Sigmoid colon (tissue), 7 donors: ENCODE measurements at places on chromosomes 4 and X. TPM values are rescaled to one million over a fixed set of nuclear protein-coding genes. Genes with fewer than 3 reads are reported as not detected.

Gene ADRA2C
- 5.2 TPM for total RNA-seq

DNA sequence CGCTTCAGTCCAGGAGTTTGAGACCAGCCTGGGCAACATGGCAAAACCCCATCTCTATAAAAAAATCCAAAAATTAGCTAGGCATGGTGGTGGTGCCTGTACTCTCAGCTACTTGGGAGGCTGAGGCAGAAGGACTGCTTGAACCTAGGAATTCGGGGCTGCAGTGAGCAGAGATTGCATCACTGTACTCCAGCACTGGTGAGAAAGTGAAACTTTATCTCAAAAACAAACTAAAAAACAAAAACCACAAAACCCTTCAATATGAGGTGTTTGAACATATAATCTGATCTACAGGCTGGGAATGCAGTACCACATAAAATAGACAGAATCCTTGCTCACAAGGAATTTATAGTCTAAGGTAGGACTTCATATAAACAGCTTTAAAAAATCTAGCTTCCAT is 103.9 kb downstream of the PDS5A start:
- DNase-seq: no peak

DNA sequence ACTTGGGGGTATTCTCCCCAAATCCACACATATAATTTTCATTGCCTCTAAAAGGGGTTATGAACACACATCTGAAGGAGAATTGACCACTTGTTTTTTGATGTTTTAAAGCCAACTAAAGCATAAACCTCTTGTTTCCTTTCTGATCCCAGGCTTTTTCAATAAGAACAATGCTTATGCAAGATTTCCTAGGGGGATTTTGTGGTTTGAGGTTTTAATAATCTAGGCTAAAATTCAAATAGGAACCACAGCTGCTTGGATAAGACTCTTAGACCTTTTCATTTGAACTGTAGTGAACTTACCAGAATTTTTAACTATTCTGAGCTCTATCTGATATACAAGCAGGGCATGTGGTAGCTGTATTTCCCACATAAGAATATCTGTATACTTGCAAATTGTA is 651.1 kb downstream of the ANKRD50 start:
- no peak for DNase-seq

DNA sequence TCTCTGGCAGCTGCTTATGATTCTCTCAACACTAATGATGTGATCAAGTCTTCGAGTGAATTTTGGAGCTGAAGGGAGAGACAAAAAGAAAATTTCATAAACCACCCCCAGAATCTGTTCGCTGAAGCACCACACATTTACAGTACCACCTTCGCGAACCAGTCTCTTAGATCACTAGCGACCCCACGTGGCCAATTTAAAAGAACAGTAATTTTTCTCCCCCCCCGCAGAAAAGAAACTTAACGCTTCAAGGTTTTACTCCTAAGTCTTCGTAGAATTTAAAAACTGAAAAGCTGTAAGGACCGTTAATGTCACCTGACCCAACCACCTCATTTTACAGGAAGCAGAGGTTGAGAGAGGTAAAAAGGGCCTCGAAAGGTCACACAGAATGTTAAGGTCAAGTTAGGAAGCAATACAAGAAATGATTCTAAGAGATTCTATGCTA is 187.5 kb downstream of the QDPR start:
- no peak for DNase-seq

GRCh38 chr4:4427121-4427870 is 40.4 kb downstream of the NSG1 start:
- DNase-seq: peak; percentile 51

GRCh38 chr4:6778435-6778834 is 4.1 kb upstream of the KIAA0232 start:
- DNase-seq: no peak

- DNase-seq: no peak
These were observed 38.2 kb upstream of the TMPRSS11B start for GRCh38 chr4:68283714-68284113.

DNA sequence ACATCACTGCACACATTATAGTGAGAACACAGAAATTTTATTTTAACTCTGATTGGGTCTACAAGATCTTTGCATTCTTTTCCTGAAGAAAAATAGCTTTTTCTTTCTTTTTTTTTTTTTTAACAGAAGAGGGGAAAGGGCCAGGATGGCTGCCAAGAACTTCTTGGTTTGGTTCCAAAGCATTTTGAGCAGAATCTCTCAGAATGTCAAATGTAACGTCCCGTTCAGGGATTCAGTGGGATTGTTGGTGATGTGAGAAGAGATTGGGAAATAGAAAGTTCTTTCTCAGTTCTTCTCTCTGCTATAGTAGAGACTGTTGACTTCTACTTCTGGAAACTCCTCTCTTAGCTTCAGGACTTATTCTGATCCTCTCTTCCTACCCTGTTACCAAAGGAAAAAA is 70.9 kb upstream of the CBR4 start:
- peak; percentile 61 for DNase-seq

DNA sequence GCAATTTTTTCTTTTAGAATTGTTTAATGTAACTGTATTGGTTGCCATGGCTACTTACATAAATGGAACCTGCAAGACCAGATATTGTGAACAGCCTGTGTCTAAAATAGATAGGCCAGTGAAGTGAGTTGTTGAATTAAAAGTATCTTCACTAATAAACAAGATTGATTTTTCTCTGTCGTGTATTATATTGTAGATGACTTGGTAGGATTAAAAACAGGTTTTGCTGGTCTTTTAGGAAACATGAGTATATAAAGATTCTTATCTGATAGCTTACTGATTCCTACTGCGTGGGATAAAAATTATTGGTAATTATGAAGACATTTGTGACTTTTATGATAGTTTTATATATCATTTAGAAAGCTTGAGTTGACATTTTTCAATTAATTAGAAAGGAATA is 162.1 kb downstream of the KDM6A start:
- no peak for DNase-seq

- no peak for DNase-seq
These were observed 301.7 kb downstream of the PCDH10 start for GRCh38 chr4:133450813-133451212.

GRCh38 chr4:168269896-168270295 is 48.7 kb downstream of the DDX60 start:
- no peak for DNase-seq

Gene SUV39H1
- total RNA-seq: 4.6 TPM

GRCh38 chr4:11585506-11585905 is 156.8 kb upstream of the HS3ST1 start:
- DNase-seq: no peak

- no peak for DNase-seq
These were observed 72.5 kb downstream of the EVC2 start for GRCh38 chr4:5635826-5636195.

DNA sequence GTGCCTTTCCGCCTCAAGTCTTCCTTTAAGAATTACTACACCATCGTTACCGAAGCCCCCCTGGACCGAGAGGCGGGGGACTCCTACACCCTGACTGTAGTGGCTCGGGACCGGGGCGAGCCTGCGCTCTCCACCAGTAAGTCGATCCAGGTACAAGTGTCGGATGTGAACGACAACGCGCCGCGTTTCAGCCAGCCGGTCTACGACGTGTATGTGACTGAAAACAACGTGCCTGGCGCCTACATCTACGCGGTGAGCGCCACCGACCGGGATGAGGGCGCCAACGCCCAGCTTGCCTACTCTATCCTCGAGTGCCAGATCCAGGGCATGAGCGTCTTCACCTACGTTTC is 2.2 kb downstream of the PCDH10 start:
- DNase-seq: peak; percentile 48

GRCh38 chrX:50799531-50799961 is 14.4 kb downstream of the SHROOM4 start:
- no peak for DNase-seq

- DNase-seq: no peak
These were observed 36.7 kb downstream of the PF4 start for GRCh38 chr4:73945140-73945539.

GRCh38 chr4:1360423-1361283 is 13.6 kb downstream of the UVSSA start:
- DNase-seq: no peak

- DNase-seq: no peak
These were observed 75.2 kb downstream of the SLC10A7 start for GRCh38 chr4:146446555-146446954.

Gene OPRPN
- total RNA-seq: not detected

GRCh38 chr4:26459756-26460530 is 30.3 kb downstream of the CCKAR start:
- no peak for DNase-seq

DNA sequence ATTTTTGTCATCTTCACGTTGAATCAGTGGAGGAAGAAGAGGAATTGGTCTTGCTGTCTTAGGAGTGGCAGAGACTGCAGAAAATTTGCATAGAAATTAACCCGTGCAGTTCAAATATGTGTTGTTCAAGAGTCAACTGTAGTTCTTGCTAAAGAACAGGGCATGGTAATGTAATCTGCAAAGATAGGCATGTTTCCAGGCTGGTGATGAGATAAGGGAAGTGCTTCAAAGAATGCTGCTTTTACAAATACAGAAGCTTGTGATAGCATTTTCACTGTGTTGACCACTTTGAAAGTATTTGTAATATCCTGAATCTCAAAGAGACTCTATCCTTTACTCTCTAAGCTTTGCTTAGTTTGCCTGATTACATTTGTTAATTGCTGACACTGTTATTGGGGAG is 60.1 kb downstream of the PRRG1 start:
- DNase-seq: no peak

DNA sequence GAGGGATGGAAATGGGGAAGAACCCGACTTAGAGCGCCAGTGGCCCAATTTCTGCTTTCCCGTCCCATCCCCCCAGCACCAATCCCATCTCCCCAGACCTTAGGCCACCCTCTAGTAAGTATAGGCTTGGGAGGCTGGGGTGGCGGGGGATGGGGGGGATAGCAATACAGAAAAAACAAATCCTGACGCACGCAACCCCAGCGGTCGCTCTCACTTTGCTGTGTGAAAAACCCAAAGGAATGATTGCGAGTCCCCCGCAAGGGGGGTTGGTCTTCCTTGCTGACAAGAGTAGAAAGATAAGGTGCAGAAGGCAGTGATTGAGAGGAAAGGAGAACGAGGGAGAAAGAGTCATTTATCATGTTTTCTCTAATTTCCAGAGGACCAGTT is 863 bp downstream of the CPE start:
- no peak for DNase-seq

- no peak for DNase-seq
These were observed 64.7 kb downstream of the WDFY3 start for GRCh38 chr4:84901740-84902281.

DNA sequence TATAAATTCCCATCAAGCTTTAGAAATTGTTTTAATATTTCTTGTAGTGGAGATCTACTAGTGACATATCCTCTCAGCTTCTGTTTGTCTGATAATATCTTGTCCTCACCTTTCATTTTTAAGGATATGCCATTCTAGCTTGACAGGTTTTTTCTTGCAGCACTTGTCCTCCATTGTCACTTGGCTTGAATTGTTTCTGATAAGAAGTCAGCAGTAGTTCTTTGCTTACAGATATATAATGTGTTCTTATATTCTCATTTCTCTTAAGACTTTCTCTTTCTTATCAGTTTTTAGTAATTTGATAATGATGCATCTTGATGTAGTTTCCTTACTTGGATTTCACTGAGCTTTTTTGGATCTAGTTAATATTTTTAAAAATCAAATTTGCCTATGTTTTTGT is 120.6 kb upstream of the NUDT6 start:
- DNase-seq: no peak

GRCh38 chr4:182404376-182404775 is 161.2 kb downstream of the TENM3 start:
- DNase-seq: no peak

DNA sequence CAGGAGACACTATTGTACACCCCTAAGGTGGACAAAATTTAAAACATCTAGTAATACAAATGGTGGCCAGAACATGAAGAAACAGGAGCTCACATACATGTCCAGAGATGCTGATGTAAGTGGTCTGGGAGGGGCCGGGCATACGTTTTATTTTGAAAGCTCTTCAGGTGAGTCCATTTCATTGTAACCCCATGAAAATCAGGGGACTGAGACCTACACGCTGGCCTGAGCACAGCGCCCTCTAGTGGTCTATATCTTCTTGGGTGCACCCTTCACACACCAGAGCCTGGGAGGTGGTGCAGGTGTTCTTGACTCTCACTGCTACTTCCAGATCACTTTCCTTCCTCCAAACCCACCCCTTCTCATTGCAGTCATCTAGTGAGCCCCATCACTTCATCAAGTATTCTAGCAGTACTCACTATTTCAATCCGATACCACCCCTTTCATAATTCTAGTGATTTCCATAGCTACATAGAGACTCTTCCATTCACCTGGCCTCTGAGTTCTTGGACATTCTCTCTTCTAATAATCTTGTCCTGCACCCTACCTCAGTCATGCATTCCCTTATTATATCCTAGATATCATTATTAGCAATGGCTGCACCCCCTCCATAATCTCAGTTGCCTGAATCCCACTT is 4.3 kb upstream of the TLR6 start:
- no peak for DNase-seq

DNA sequence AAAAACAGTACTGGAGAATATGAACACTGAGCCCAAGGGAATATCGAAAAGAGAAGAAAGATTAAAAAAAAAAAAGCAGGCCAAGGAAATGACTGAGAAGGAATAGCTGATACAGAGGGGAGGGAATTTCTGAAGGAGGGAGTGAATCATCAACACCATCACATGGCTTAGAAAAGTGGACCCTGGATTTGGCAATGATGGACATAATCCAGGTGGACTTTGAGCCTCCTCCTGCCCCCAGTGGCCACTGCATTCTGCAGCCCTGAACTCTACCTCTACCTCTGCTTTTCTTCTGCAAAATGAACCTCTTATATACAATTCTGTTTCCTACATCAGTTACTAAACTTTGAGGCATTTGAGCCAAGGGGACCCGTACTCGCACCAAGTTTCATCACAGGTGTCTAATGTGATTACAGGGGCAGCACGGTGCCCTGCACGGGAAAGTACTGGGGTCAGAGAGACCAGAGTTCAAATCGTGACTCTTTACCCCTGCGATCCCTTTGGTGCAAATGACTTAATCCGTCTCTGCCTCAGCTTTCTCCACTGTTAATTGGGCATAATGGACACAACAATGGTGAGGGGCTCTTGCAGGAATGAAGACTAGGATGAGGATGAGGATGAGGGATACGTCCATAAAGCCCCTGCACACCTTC is 1.1 kb downstream of the OCIAD2 start:
- DNase-seq: no peak

Gene PRPS2
- total RNA-seq: 99.9 TPM

Gene TRIML1
- not detected for total RNA-seq

DNA sequence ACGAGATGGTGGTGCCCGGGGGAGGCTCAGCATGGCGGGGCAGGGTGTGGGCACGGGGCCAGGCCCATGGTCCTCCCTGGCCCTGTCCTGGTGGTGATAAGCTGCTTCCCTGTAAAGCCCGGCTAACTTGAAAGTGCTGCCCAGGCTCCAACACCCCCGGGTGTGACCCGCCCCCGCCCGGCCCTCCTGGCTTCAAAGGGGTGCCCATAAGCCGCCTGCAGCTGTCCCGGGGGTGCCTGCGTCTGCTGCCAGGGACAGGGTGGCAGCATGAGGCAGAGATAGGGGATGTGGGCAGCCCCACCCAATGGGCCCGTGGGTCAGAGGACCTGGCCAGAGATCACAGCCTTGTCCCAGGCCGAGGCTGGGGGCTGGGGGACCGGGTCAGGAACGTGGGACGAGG is 18.1 kb downstream of the FGFRL1 start:
- DNase-seq: no peak
